Iris pigment epithelial cell (primary cell): ENCODE measurements at places on chromosomes 5 and 9.

GRCh38 chr5:107786424-107786823 lies 115.7 kb upstream of the EFNA5 start:
- DNase-seq: no peak

GRCh38 chr5:91840412-91840811 lies 457.3 kb upstream of the ARRDC3 start:
- no peak for DNase-seq

DNA sequence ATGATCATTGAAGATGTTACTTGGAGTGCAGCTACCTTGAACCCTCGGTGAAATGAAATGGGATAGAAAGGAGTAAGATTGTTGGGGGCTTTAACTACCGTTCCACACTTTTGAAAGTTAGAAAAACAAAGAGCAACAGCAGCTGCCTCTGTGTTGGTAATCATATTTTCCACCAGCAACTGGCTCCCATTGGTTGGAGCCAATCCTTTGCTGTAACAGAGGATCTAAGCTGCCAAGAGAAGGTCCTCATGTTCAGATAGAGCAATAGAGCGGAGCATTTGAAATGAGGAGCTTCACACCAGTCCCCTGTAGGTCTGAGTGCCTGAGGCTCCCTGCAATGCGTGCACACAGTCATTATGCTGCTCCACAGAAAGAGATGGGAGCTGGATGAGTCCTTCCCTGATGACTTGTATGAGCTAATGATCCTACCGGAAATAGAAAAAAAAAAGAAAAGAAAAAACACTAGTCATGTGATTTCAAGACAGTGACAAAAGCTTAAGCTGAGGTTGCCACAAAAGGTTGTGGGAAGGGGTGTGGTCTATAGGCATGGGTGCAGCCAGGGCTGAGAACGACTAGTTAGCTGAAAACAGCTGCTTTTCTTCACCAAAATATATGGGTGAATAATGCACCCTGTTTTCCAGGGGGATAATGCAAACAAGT lies 300.7 kb downstream of the MLLT3 start:
- no peak for DNase-seq

DNA sequence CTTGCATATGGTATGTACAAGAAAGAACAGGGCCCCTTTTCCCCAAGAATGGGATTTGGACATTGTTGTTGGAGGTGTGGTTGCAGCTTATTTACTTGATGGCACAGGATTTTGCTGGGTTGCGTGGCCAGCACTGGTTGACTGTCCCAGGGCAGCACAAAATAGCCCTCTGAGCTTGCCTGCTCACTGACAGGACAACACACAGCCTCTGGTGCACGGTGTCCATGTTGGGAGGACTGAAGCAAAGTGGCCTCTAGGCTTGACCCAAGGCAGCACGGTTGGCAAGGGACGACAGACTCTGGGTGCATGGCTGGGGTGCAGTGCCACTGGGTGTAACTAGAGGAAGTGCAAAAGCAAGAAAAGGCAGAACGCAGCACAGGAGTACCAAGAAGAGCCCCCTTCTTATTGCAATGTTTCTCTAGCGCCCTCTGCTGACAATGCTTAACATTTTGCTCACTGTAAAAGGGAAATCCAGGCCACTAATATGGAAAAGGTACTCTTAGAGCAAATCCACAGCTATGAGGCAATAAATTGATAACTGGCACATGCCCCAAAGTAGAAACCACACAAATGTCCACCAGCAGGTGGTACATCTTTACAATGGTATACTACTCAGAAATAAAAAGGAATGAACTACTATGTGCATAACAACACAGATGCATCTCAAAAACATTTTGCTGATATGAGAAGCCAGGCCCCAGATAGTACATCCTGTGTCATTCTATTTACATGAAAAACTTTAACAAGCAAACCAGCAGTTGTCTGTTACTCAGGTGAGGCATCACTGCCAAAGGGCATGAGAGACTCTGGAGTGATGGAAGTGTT lies 47.4 kb upstream of the BARX1 start:
- peak; percentile 63 for DNase-seq

DNA sequence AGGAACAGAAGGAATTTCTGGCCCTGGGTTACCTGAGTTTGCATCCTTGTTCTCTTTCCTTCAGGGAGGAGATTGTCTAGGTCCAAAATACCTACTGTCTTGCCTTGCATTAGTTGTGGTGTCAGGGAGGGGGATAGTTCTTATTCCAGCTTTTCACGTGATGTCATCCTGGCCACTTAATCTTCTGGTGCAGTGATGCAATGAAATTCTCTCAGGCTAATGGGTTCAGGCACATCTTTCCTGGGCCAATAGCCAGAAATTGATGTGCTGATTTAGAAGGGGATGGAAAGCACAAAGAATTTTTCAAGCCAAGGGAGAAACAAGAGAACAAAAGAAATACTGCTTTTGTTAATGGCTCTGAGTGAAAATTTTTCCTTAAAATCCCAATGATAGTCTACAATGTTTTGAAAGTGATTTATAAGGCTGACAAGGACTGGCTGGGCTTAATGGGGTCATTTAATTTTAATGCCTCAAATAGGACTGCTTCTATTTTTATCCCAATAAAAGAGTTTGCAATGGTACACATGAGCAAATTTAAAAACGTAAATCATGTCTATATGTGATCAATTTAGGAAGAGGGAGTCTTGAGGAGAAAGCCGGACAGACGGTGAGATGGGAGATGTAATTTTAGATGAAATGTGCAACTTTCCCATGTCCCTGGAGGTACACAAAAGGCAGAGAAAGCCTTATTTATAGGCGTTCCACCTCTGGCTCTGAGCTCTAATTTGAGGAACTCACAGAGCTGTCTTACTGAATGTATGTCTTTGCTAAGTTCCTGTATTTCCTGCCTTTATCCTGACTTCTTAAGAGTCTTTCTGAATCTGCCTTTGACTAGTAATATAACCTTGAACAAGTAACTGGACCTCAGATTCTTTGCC lies 89.3 kb upstream of the SV2C start:
- no peak for DNase-seq

GRCh38 chr5:109685916-109686315 lies 3.8 kb upstream of the MAN2A1 start:
- no peak for DNase-seq

GRCh38 chr9:134877541-134877940 lies 3.1 kb upstream of the FCN2 start:
- DNase-seq: no peak

- peak; percentile 94 for DNase-seq
Measured at GRCh38 chr9:129752900-129753729, at the start of gene PTGES. TSS of gene PTGES (minus strand) at chr9:129753042. CDS start at chr9:129753012, 30 bp downstream.

- DNase-seq: no peak
Measured at GRCh38 chr9:7125231-7125630, 367.5 kb downstream of the KDM4C start.

DNA sequence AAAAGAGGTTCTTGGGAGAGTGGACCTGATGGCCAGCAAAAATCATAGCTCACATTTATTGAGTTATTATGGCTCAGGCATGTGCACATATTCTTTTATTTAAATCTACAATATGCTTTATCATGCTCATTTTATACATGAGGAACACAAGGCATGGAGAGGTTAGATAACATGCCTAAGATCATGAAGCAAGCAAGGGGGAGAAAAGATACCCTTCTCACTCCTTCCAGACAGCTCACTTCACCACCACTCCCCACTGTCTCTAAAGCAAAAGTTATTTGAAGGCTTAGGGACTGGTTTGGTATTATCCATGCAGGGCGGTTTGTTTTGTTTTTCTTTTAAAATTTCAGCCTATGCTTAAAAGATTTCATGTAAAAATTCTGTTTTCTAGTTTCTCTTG lies 59.0 kb upstream of the PDE8B start:
- DNase-seq: no peak

GRCh38 chr5:71719063-71719964 lies at the start of gene CARTPT:
TSS of gene CARTPT (plus strand) at chr5:71719275. CDS start at chr5:71719294, 19 bp downstream.
- DNase-seq: no peak

DNA sequence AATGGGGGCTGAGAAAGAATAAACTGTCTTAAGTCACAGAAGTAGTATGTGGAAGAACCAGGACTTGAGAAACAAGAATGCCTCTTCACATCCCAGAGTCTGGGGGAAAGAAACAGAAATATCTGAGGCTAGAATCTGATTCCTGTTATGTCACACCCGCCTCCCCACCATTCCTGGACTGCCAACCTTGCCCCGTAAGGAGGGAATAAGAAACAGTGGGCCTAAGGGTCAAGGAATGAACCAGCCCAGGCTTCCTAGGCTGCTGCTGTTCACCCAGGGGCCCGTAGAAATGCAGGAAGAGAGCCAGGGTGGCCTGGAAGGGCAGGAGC lies 4.3 kb downstream of the PCDH1 start:
- no peak for DNase-seq

DNA sequence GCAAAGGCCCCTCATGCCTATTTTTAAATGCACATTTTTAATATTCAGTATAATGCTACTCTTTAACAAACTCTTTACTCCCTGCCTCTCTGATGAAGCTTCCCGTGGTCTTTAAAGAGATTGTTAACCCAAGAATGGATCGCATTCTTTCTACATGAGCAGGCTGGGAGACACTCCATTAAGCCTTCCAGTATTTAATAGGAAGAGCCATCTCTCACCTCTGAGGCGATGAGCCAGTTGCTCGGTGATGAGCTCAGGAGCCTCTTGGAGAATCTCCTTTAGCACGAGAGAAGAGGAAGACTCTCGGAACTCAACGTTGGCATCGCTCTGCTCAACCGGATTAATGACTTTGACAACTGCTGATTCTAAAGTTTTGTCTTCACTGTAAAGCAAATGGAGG lies 59.6 kb downstream of the PRUNE2 start:
- no peak for DNase-seq

GRCh38 chr5:62791059-62791458 lies 212.4 kb downstream of the LRRC70 start:
- peak; percentile 36 for DNase-seq

DNA sequence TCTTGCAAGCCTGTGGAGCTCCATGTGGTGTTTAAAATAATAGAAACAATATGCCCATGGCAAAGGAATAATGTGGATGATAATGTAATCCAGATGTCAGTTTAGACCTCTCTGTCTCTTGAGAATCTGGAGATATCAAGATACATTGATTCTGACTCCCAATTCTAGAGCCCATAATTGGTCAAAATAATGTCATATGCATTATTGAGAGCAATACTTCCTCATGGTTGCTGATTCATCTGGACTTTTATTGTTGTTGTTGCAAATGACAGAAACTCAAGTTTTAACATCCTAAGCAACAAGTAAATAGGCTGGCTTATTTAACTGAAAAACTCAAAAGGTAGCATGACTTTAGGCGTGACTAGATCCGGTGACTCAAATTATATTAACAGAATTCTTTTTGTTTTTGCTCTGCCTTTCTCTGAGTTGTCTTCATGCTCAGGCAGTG lies 152.1 kb downstream of the PCSK1 start:
- no peak for DNase-seq
